Stimulated activated CD8-positive, alpha-beta memory T cell treated with anti-CD3 and anti-CD28 coated beads, Interleukin-4, amount 100 ng/mL, for 48 hours (primary cell): ENCODE measurements at places on chromosomes 6 and 20.
A peak's percentile ranks its signal among the peaks of the same experiment; 100 is the strongest.

DNA sequence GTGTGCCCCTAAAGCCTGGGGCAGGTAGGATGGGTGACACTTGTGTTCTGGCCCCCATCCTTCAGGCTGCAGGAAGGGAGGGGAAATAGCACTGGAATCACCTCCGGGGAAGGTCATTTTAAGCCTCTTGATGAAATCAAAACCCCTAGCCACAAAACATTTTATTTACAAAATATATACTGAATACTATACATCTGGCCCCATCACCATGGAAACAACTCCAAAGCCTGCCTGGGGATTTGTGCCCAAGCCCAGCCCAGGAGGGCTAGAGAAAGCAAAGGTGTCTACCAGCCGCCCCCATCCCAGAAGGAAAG is 2.6 kb downstream of the SMIM29 start:
- no peak for DNase-seq

- DNase-seq, result no peak
These were observed 11.4 kb downstream of the MOCS1 start for GRCh38 chr6:39922821-39923220.

- DNase-seq, result no peak
These were observed 115.7 kb downstream of the AIG1 start for GRCh38 chr6:143176090-143177021.

DNA sequence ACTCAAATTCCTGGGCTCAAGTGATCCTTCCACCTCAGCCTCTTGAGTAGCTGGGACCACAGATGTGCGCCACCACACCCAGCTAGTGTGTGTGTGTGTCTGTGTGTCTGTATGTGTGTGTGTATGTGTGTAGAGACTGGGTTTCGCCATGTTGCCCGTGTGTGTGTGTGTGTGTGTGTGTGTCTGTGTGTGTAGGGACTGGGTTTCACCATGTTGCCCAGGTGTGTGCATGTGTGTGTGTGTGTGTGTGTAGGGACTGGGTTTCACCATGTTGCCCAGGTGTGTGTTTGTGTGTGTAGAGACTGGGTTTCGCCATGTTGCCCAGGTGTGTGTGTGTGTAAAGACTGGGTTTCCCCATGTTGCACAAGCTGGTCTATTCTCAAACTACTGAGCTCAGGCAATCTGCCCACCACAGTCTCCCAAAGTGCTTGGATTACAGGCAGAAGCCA is 28.3 kb downstream of the CDK5RAP1 start:
- DNase-seq, result no peak

DNA sequence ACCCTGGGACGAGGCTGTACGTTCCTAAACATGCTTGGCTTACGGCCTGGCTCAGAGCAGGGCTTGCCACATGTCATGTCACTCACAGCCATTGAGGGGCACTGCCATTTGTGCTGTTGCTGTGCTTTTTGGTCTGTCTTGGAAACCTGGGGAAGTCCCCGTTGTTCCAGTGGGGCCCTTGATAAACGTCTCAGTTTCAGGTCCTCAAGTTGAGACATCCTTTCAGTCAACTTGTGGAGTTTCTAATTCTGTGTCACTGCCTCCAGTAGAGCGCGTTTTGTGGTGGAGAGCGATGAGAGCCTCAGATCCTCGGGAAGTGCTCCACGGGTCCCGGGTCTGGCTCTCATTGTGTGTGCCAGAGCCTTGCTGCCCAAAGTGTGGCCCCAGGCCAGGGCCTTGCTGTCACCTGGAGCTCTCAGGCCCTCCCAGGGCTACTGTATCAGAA is 43.0 kb upstream of the CCR6 start:
- peak; percentile 72 for DNase-seq

DNA sequence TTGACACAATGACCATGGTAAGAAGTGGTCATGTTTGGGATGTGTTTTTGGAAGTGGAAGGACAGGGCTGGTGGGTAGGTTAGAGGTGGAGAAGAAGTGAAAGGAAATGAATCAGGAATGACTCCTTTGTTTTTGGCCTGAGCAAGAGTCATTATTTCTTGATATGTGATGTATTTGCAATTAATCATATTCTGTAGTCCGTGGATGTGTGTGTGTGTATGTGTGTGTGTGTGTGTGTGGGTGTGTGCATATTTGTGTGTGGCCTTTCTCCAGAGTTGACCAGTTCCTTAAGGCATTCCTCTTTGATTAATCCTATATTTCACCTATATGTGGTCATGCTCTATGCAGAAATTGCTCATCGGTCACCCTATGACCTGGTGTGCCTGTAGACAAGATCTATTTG is 130.7 kb downstream of the UTRN start:
- DNase-seq, result no peak

DNA sequence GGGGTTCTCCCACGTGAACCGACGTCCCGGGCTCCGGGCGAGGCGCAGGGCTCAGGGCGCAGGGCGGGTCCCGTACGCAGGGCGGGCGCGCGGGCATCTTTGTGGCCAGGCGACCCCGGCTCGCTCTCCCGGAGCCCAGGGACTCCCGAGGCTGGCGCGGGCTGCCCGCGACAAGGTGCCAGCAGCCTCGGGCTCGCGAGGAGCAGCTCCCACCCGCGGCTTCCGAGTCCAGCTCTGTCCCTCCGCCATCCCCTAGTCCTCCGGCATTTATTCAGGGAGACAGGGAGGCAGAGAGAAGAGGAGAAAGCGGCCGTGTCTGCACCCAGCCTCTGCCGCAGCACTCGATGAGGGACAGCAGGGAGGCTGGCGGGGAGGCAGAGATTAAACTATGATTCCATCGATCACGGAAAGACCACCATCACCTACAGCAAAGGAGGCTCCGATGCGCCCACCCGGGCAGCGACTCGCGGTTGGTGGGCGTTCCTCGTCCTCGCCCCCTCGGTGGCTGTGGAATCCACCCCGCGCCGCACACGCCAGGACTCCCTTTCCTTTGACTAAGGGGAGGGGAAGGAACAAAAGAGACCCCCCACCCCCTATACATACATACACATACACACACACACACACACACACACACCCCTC is 1.1 kb downstream of the RGS17 start:
- DNase-seq, result no peak

DNA sequence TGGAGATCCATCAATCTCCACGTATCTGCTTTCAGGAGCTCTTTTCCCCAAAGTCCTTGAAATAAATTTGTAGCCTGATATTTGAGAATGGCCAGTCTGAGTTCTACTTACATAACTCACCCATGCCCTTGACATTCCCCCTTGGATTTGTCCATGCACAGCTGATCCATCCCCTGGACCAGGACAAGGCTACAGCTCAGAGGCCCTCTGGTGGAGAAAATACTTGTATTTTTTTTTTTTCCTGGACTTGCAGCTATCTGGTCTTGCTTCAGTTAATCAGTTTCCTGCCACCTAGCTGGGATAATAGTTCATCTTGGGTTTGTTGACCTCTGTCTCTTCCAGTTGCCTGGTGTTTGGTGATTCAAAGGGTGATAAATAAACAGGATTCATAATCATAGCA is 467.6 kb downstream of the DHX35 start:
- no peak for DNase-seq

DNA sequence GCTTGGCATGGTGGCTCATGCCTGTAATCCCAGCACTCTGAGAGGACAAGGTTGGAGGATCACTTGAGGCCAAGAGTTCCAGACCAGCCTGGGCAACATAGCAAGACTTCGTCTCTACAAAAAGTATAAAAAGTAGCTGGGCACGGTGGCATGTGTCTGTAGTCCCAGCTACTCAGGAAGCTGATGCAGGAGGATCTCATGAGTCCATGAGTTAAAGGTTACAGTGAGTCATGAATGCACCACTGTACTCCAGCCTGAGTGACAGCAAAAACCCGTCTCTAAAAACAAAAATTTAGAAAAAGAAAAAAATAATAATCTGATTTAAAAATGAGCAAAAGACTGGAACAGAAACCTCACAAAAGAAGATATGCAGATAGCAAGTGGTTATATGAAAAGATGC is 279.7 kb downstream of the RNGTT start:
- DNase-seq, result no peak

DNA sequence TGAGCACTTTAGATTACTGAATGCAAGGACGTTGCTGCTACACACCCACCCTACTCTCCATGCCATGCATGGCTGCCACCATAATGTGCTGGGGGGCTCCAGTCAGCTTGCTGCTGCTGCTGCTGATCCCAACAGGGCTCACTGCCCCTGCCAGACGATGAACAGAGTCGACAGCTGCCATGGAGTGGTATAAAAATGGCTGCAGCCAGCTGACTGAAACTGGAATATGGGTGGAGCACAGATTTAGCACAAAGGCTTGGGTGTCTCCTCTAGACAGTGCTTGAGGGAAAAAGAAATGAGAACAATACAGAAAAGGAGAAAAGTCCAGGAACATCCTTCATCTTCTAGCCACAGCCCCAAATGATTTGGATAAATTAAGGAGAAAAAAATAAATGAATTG is 150.7 kb downstream of the PDSS2 start:
- no peak for DNase-seq

DNA sequence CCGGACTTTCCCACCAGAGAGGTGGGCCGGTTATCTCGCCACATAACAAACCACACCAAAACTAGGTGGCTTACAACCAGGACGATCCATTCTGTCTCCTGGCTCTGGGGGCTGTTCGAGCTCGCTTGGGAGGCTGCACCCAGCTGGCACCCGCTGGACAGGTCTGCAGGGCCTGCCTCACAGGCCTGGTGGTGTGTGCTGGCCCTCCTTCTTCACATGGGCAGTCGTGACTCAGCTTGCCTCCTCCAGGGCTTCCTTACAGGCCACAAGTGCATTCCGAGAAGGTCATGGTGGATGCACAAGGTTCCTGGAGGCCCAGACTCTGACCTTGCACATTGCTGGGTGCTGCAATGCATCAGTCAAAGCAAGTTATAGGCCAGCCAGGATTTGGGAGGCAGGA is 34.2 kb downstream of the FOXF2 start:
- no peak for DNase-seq

GRCh38 chr20:56179051-56179450 is 69.5 kb upstream of the MC3R start:
- no peak for DNase-seq

- peak; percentile 65 for DNase-seq
These were observed 43.4 kb downstream of the RALY start for GRCh38 chr20:34037121-34037520.

- DNase-seq, result peak; percentile 62
These were observed 497.9 kb upstream of the JARID2 start for GRCh38 chr6:14747881-14748520.

GRCh38 chr6:85130743-85131142 is 319.1 kb upstream of the NT5E start:
- DNase-seq, result no peak

DNA sequence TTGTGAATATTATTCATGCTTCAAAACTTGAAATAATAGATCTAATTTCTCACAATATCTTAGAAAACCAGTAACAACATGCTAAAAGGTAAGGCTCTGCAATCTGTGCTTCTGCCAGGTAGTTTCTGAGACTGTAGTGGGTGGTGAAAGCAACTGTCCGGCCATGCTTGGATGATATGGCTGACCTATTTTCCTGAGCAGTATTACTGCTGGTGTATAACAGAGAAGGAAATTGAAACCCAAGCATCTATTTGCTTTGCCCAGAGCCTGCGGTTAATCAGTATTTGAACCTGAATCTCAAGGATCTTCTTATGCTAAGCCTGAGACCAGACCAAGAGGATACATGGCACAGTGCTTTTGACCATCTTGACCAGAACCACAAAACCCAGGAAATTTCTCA is 563.8 kb downstream of the COL12A1 start:
- DNase-seq, result no peak

DNA sequence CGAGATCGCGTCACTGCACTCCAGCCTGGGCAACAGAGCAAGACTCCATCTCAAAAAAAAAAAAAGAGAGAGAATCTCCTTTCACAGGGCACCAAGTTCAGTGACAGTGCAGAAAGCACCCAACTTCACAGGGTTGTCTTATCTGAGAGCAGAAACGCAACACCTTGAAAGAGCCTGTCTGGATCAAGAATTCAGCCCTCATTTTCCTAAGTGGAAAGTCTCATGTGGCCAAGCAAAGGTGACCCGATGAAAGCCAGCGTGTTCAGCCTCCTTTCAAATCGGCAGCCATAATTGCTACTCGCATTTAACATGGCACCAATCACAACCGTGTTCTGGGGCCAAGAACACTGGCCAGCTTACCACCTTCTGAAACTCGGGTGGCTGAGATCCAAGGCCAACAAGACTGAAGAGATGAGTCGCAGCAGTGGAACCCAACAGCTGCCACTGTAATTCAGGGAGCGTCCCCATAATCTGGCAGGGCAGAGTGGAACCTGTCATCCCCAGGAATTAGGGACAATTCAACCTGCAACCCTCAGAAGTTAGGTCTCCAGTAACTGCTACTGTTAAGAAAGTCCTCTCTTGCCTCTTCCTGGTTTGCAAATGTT is 536.7 kb upstream of the JARID2 start:
- no peak for DNase-seq

DNA sequence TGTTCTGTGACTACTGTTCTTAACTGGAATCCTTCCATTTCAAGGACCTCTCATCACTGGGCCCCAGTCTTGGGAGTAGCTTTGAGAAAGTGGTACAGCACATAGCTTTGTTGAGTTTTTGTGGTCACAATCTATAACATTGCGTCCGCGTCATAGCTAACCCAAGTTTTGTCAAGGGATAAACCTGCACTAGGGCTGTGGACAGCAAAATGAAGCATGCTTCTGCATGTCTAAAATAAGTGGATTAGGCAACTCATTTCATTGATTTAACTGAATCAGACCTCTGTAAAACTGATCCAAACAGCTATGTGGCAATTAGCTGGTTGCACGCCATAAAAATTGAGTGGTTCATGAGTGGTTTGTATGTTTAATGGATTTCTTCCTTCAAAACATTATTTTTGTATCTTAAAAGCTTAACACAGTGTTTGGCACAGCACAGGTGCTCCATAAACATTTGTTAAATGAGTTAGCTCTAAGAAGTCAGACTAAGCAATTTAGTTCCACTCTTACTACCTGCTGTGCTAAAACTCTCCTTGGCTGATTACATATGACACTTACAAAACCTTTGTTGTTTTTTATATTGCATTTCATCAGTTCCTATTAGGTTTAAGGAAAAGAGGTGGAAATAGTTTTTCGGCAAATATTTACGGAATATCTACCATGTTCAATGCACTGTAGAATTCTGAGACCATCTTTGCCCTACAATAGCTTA is 160.3 kb upstream of the ATXN1 start:
- no peak for DNase-seq

GRCh38 chr6:131041814-131042213 is 21.2 kb downstream of the EPB41L2 start:
- no peak for DNase-seq

- no peak for DNase-seq
These were observed 656.6 kb upstream of the MMS22L start for GRCh38 chr6:97939440-97940168.

GRCh38 chr6:77774457-77774856 is 121.6 kb downstream of the MEI4 start:
- DNase-seq, result no peak

GRCh38 chr6:3610921-3611320 is 140.6 kb downstream of the PXDC1 start:
- no peak for DNase-seq
